ENCODE measurements at places on chromosomes 11 and 22.

DNA sequence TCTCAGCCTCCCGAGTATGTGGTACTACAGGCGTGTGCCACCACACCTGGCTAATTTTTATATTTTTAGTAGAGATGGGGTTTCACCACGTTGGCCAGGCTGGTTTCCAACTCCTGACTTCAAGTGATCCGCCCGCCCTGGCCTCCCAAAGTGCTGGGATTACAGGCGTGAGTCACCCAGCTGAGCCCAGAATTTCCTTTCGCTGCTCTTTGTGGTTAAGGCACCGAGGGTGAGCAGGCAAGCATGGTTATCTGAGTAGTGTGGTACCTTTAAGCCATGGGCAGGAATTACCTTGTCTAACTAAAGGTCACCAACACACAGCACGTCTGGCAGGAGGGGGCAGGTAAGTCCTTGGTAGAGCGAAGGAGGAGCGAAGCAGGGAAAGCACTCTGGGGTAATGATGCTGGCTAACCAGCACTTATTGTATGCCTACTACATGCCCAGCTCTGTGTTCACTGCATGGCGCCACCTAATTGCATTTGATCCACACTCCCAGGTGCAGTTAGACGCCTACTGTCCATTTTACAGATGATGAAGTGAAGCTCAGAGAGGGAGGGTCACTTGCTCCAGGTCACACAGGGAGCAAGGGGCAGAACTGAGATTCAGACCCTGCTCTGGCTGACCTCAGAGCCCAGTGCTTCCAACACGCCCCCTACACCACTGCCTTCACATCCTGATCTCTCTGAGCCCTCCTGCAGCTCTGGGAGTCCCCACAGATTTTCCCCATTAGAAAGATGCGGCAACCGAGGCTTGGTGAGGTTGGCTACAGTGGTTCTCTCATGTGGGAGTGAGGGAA, 45.7 kb downstream of the TRIOBP start:
- DNase-seq: no peak

GRCh38 chr22:50001388-50002231, 11.0 kb downstream of the IL17REL start:
- no peak for DNase-seq

- no peak for DNase-seq
Measured at GRCh38 chr11:8105666-8106065, 24.7 kb downstream of the TUB start.

DNA sequence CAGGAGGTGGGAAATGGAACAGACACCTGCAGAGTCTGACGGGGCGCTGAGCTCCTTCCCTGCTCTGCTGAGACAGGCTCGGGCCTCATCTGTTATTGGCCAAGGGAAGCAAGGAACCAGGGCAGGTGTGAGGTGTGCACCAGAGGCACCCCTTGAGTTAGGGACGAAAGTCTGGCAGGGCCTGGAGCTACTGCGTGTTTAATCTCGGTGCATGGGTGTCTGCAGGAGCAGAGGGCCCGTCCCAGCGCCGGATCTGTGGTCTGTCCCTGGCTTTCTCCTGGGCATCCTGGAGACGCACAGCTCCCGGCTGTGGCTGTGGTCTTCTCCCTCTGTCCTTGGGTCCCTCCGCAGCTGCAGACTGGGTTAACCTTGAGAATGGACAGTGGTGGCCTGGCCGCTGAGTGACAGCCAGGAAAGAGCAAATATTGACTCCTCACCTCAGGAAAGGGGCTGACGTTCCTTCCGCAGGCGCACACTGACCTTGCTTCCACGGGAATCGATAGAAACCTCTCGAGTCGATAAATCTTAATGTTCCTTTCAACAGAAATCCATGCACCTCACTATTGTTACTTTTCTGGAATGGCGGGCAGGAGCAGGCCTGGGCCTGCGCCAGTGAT, 975.6 kb downstream of the BRD1 start:
- no peak for DNase-seq

GRCh38 chr11:131978351-131978750, 607.9 kb downstream of the NTM start:
- no peak for DNase-seq

GRCh38 chr22:43305806-43306205, 37.4 kb downstream of the SCUBE1 start:
- DNase-seq: no peak

DNA sequence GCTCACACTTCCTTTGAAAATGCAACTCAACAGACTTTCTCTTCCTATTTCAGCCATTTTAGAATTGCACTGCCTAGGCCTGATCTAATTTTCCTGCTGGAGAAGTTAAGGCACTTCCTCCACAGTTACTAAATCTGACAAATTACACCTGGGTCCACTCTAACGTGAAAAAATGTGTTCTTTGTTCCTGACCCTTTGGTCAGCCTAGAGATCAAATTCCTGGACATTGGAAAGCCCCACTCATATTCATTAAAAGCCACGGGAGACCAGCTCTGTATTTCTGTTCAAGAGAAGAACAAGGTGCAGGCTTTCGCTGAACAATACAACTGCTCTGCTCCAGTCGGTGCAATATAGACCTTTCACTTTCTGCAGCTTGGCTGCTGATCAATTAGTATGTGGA, 96.6 kb downstream of the MPPED2 start:
- no peak for DNase-seq

DNA sequence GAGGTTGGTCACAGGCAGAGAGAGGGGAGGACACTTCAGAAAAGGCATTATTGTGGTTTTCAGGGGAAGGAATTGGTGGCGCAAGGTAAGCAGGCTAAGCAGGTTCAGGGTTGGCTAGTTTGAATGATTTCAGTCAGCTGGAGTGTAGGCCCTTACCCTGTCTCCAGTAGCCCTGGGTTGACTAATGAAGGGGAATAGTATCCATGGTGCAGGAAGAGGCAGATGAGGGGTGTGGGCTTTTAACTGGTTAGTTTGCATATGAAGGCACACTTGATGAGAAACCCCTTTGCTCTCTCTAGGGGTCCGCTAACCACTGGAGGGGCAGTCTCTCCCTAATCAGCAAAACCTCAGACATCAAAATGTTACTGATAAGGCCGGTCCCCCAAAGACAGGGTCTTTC, 249.7 kb downstream of the AASDHPPT start:
- DNase-seq: no peak

GRCh38 chr22:29004647-29005371, 56.8 kb downstream of the C22orf31 start:
- no peak for DNase-seq

GRCh38 chr11:117502779-117503100, 175.1 kb downstream of the CEP164 start:
- DNase-seq: no peak

- DNase-seq: no peak
Measured at GRCh38 chr22:25007444-25008106, 55.1 kb downstream of the KIAA1671 start.

DNA sequence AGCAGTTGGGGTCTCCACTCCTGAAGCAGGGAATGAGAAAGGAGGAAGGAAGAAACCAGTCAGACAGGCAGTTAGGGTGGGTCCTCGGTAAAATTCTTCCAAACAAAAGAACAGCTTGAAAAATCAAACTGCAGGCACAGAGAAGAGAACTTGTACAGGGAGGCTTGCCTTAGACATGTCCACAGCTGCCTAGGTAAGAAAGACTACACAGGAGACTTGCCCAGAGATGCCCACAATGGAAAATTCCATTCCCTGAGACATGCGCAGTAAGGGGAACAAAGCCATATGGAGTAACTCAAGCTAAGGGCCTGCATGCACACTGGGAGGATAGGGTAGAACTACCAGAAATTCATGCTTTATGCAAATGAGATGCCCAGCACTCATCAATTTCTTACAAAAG, 9.8 kb downstream of the KCNJ11 start:
- no peak for DNase-seq

Measured in CD4-positive, alpha-beta T cell treated with Interleukin-6 for 4 hours (primary cell).